ENCODE measurements at places on chromosomes 3 and 15. TPM values are rescaled to one million over a fixed set of nuclear protein-coding genes. Genes with fewer than 3 reads are reported as not detected.

GRCh38 chr3:10205451-10206165, 40.9 kb downstream of the IRAK2 start:
- no peak overlapping the region for H3K4me3 ChIP-seq
- H3K36me3 ChIP-seq: no peaks in the 10 kb centered on the region
- no peaks in the 10 kb centered on the region for H3K4me1 ChIP-seq
- H3K27ac ChIP-seq: peak overlapping the region; percentile 67

DNA sequence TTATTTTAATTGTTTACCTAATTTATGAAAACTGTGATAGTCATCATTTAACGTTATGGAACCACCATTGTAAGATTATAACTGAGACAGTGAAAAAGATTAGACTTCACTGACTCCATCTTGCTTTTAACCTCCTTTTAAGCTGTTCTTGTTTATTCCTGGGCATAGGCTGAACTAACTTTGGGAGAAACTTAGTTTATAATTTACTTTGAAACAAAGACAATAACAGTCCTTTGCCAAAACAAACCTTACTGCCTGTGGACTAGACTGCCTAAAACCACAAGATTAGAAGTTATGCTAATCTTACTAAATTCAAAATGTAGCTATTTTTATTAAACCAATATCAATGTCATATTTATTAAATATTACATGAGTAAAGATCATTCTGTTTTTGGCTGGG, 44.3 kb upstream of the TMEM45A start:
- no peak overlapping the region for H3K27ac ChIP-seq

TMEM158 gene
- total RNA-seq: 93.1 TPM

- H3K36me3 ChIP-seq: no peaks in the 10 kb centered on the region
- H3K27me3 ChIP-seq: no peaks in the 10 kb centered on the region
- no peak overlapping the region for H3K4me3 ChIP-seq
Observed at GRCh38 chr15:83846847-83847246, 192.9 kb downstream of the ADAMTSL3 start.

GRM7 gene
- 0.51 TPM for total RNA-seq

PDIA5 gene
- total RNA-seq: 3.6 TPM

DNA sequence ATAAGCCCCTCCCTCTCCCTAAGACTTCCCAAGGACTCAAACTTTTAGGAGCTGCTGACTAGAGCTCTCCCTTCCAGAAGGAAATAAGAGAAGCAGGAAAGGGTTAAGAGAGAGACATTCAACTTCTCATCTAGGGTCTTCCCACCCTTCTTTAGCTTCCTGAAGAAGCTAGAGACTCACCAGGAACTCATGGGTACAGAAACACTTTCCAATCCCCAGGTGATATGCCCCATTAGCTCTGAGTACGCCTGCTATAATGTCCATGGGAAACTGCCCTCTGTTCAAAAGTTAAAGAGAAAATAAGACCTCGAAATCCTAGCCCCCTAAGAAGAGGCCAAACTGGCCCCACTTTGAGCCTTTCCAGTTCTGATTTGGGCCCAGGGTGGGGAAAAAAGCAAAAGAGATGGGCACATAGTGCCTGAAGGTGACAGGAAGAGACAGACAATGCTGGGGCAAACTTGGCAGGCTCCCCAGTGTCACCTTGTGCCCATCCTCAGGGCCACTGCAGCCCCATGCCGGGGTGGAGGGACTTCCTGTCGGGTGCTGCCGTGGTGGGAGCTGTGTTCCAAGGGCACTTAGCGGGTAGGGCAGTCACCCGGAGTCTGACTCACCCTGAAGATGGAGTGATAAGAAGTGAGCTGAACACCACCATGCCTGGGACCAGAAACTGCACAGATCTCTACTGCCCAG, 29.5 kb downstream of the CCDC12 start:
- peak overlapping the region; percentile 21 for H3K27ac ChIP-seq
- no peak overlapping the region for H3K4me3 ChIP-seq
- DNase-seq: no peak
- peaks cover 4% of the 10 kb centered on the region for H3K4me1 ChIP-seq
- no peaks in the 10 kb centered on the region for H3K36me3 ChIP-seq

GRCh38 chr3:177811835-177812234, 614.6 kb upstream of the TBL1XR1 start:
- no peak overlapping the region for H3K27ac ChIP-seq
- no peaks in the 10 kb centered on the region for H3K4me1 ChIP-seq
- DNase-seq: no peak

GRCh38 chr3:54126551-54126950, 4.2 kb downstream of the CACNA2D3 start:
- no peaks in the 10 kb centered on the region for H3K27me3 ChIP-seq
- H3K4me3 ChIP-seq: no peak overlapping the region
- DNase-seq: no peak
- no peaks in the 10 kb centered on the region for H3K36me3 ChIP-seq

DNA sequence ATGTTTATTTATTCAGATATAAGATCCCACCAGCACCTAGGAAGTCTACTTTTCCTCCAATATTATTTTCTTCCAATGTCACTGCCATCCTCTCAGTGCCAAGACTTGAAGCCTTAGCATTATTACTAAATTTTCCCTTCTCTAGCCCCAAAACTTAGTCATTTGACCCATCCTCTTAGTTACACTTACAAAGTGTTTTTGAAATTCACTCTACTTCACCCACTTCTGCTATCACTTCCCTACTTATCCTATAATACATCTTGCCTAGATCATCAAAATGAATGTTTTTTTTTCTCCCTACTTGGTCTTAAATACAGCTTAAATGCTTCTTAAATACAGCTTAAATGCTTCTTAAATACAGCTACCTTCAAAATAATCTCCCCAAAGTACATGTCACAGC, 376.6 kb downstream of the RSL24D1 start:
- H3K27ac ChIP-seq: no peak overlapping the region
- no peak for DNase-seq

DNA sequence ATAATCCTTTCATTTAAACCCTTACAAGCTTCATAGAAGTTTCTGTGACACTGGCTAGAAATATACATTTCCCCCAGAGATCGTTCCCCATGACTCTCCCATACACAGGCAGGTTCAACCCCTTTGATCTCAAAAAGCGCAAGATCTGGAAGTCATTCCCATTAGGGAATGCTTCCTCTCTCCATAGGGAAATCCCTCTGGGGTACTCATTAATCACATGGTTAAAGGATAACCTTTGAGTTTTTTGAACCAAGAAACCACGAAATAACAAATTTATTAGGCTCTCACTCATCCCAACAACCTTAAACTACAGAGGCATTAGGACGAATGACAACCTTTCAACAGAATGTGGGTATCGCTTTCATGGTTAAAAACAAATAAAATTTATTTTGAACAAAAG, 211.9 kb upstream of the PRICKLE2 start:
- no peak overlapping the region for H3K27ac ChIP-seq
- H3K4me3 ChIP-seq: no peak overlapping the region
- H3K4me1 ChIP-seq: no peaks in the 10 kb centered on the region

PLA2G4F gene
- total RNA-seq: 0.29 TPM

DNA sequence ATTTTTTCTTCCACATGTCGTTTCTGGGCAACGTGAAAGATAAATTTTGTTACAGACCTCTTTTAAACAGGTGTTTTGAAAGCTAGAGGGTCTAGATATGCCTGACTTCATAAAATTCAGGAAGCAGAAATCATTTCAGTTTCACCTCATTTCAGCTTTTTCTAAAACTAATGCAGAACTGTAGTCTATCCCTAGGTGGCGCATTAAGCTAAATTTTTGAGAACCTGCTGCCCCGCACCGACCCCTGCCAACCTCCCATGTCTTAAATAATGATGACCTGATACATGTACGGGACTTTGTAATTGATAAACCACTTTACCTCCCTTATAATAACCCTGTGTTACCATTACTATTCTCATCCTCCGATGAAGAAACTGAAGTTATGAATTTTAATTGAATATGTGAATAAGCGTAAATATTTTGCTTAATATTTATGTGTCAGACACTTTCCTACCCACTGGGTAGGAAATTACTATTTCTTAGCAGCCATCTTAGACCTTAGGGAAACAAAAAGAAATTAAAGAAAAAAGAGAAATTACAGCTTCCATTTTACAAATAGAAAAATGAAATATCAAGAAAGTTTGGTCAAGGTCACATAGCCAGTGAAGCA, 78.7 kb upstream of the GCNT3 start:
- H3K36me3 ChIP-seq: no peaks in the 10 kb centered on the region
- DNase-seq: no peak
- no peak overlapping the region for H3K27ac ChIP-seq
- no peak overlapping the region for H3K4me3 ChIP-seq
- H3K4me1 ChIP-seq: no peaks in the 10 kb centered on the region
- no peaks in the 10 kb centered on the region for H3K27me3 ChIP-seq

DNA sequence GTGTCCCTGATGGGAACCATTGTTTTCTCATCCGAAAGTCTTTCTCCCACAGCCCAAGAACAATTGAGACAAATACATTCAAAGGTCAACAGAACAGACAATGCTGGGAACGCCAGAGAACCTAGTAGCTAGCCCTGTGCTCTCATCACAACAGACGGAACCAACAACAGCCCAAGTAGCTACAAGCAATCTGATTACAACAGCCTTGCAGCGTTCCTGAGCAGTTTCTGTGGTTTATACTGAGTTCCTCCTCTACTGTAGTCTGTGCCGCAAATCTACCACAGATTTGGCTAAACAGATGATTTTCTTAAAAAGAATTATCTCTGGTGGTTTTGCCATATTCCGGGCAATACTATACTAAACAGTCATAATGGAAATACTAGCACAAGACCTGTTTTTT, 435.6 kb downstream of the MECOM start:
- H3K27ac ChIP-seq: no peak overlapping the region
- H3K4me1 ChIP-seq: no peaks in the 10 kb centered on the region
- H3K27me3 ChIP-seq: no peaks in the 10 kb centered on the region
- H3K4me3 ChIP-seq: no peak overlapping the region
- H3K36me3 ChIP-seq: no peaks in the 10 kb centered on the region

KIF9 gene
- 1.8 TPM for total RNA-seq

GRCh38 chr15:71282076-71282475, 166.8 kb downstream of the THSD4 start:
- H3K36me3 ChIP-seq: no peaks in the 10 kb centered on the region
- H3K27ac ChIP-seq: peak overlapping the region; percentile 81
- DNase-seq: no peak
- no peak overlapping the region for H3K4me3 ChIP-seq

DNA sequence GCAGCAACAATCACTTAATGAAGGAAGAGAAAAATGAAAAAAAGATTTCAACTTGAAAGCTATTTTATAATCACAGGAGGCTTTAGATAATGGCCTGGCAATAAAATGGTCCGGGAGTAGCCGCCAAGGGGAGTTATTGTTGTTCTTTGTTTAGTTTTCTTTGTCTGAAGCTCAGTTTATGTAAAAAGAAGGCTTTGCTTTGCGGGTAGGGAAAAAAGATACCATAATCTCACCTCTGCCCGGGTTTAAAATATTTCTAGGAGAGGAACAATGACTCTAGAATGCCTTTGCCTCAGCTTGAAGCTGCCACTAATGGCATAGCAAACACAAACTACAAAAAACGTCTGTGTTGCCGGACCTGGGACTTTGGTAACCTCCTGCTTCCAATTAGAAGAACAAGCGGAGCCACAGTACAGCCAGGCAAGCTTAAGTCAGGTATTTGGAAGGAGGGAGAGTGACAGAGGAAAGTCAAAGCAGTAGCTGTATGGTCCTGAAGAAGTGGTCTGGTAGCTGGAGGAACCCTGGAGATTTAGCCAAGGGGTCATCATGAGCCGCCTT, 764.5 kb downstream of the TUSC7 start:
- no peaks in the 10 kb centered on the region for H3K27me3 ChIP-seq
- H3K4me3 ChIP-seq: no peak overlapping the region
- no peaks in the 10 kb centered on the region for H3K4me1 ChIP-seq
- H3K36me3 ChIP-seq: no peaks in the 10 kb centered on the region
- no peak for DNase-seq
- H3K27ac ChIP-seq: no peak overlapping the region

DNA sequence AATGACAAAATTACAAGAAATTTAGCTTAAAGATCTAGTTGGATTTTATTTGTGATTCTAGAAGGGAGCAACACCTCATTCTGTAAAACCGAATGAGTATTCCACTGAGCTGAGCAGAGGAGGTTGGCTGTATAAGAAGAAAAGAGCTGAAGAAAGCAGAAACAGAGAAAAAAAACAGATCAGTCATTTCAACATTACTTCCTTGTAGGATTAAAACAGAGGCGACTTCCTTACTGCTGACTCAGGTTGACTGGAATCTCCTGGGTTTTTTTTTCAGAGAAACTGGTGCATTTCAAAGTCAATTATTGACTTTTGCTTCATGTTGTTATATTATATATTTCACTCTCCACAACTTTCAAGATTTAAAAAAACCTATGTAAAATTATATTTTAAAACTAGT, 368.1 kb upstream of the UBE2E2 start:
- H3K27me3 ChIP-seq: no peaks in the 10 kb centered on the region
- H3K27ac ChIP-seq: no peak overlapping the region
- H3K4me1 ChIP-seq: no peaks in the 10 kb centered on the region
- H3K4me3 ChIP-seq: no peak overlapping the region
- no peak for DNase-seq

- no peaks in the 10 kb centered on the region for H3K4me1 ChIP-seq
- no peak overlapping the region for H3K4me3 ChIP-seq
- no peaks in the 10 kb centered on the region for H3K27me3 ChIP-seq
- no peak overlapping the region for H3K27ac ChIP-seq
Observed at GRCh38 chr15:31089368-31090047, 12.0 kb downstream of the TRPM1 start.

AADAC gene
- 0.35 TPM for total RNA-seq

GRCh38 chr3:149592758-149593240, 65.0 kb downstream of the WWTR1 start:
- H3K36me3 ChIP-seq: no peaks in the 10 kb centered on the region
- peak overlapping the region; percentile 18 for H3K27ac ChIP-seq
- H3K27me3 ChIP-seq: no peaks in the 10 kb centered on the region
- DNase-seq: no peak
- peaks cover 4% of the 10 kb centered on the region for H3K4me1 ChIP-seq

DNA sequence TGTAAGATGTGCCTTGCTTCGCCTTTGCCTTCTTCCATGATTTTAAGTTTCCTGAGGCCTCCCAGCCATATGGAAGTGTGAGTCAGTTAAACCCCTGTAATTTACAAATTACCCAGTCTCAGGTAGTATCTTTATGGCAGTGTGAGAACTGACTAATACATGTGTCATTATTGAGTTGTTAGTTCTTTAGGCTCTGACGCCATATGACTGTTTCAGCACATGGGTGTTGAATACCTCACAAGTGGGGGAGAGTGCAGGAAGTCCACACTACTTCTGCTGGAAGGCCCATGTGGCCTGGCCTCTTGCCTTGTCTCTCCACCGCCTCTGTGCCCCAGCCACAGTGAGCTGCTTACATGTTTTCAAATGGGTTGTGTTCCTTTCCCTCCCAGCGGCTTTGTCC, 28.5 kb downstream of the MFSD1 start:
- no peaks in the 10 kb centered on the region for H3K36me3 ChIP-seq
- no peaks in the 10 kb centered on the region for H3K27me3 ChIP-seq
- no peak overlapping the region for H3K27ac ChIP-seq
- no peak for DNase-seq
- H3K4me3 ChIP-seq: no peak overlapping the region

DNA sequence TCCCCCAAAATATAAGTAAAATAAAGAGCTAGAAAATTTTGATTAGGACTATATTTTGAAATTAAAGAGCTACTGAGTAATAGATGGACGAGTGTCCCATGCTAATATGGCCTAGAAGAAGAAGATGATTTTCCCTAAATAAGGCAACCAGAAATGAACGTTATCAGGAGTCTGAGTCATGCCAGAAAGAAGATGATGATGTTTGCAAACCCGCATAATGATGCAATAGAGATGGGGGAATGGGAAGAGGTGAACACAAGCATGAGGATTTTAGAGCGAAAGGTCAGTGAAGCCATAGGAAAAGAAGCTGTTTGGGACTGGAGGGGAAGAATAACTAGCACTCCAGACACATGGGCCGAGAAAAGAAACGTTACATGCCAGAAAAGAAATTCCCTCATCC, 71.7 kb downstream of the FGF12 start:
- no peak overlapping the region for H3K27ac ChIP-seq
- H3K36me3 ChIP-seq: no peaks in the 10 kb centered on the region
- no peak for DNase-seq
- no peak overlapping the region for H3K4me3 ChIP-seq
- H3K27me3 ChIP-seq: no peaks in the 10 kb centered on the region
